ENCODE measurements at places on chromosomes 5 and 9.

- no peak for DNase-seq
Observed at GRCh38 chr5:141725891-141726290, 43.9 kb upstream of the ARAP3 start.

DNA sequence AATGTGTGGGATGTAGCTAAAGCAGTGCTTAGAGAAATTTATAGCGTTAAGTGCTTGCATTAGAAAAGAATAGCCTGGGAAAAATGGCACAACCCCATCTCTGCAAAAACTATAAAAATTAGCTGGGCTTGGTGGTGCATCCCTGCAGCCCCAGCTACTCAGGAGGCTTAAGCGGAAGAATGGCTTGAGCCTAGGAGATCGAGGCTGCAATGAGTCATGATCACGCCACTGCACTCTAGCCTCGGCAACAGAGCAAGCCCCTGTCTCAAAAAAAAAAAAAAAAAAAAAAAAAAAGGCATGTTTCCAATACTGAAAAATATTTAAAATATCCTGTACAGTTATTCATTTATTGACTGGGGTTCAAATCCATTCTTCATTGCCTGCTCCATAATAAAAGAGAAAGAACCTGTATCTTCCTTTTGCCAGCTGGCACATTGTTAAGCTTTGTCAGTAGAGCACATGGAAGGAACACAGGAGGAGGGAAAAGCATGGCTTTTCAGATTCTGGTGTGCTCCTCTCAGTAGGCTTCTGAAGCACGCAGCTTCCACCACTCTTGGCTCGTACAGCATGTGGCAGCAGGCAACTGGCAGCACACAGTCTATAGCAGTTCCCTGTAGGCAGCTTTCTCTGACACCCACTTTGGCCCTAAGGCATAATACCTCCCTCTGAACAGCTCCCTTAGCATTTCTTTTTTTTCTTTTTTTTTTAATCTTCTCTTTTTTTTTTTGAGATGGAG, 73.5 kb downstream of the TRIM36 start:
- no peak for DNase-seq

- DNase-seq = no peak
Observed at GRCh38 chr5:33944543-33945132, 8.5 kb downstream of the RXFP3 start.

DNA sequence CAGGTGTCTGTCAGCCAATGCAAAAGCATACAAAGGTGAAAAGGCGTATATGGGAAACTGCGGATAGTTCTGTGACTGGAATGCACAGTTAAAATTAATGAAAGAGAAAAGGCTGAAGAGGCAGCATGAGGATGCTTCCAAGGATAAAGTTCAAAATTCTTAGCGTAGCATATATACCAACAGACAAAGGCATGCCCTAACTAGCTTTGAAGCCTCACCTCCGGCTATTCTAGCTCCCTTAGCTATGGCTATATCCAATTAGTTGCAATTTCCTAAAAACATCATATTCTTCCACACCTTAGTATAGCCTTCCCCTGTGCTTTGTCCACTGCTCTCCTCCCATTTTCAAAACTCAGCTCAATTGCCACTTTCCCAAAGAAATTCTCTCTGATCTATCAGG, 1.4 kb upstream of the DNAJA1 start:
- no peak for DNase-seq

GRCh38 chr9:91044354-91044753, 242.7 kb downstream of the SYK start:
- DNase-seq = no peak

DNA sequence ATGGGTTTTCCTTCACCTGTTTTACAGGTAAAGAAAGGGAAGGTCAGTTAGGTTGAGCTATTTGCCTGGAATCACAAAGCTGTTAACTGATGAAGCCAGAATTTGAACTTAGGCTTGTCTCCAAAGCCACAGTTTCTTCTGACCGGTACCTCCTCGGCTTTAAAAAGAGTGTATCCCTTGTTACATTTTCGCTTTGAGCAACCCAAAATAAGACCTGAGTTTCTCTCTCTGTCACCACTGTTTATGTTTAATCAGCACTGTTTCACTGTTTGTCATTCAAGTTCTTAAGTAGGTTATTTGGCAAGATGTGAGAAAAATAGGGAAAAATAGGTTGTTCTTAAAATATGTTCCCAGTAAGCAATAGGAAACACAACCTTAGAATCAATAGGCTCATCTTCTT, 84.6 kb downstream of the VCAN start:
- DNase-seq = no peak

DNA sequence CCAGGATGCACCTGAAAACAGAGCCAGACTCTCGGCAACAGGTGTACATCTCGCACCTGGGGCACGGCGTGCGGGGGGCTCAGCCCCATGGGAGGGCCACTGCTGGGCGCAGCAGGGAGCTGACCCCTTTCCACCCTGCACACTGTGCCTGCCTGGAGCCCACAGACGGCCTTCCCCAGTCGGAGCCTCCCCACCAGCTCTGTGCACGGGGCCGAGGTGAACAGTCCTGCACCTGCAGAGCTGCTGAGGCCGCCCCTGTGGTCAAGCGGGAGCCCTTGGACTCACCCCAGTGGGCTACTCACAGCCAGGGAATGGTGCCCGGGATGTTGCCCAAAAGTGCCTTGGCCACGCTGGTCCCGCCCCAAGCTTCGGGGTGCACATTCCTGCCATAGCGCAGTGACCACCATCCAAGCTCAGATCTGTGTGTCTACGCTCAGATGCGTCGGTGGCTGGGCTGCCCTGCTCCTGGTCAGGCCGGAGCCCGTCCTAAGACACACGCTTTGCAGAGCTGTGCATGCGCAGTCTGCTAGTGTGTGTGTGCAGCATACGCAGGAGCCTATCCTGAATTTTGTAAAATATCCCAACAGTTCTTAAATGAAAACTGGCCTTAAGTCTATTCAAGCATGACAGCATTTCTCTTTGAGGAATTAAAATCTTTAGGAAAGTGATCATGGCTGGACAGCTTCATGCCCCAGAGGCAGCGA, 8.4 kb upstream of the EXOC3 start:
- no peak for DNase-seq

- no peak for DNase-seq
Observed at GRCh38 chr5:153598099-153598498, 107.6 kb downstream of the GRIA1 start.

DNA sequence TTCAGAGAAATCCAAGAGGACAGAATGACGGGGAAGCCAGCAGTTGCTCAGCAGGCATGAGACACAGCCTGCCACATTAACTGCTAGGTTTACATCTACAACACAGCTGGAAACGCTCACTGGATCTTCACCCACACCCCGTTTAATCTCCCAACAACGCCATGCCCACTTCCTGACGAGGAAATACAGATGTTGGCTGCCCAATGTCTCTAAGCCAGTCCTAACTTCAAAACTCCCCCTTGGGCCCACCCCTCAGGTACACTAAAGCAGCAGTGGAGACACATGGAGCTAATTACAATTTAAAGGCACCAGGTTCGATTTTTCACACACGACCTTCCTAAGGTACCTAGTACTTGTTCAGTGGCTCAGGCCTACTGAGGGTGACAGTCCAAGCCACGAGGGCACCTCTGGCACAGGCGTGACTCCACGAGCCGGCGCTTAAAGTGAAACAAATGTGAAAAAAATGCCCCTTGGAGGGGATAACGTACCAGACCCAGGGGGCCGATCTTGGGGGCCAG, 904 bp downstream of the RPL12 start:
- no peak for DNase-seq

DNA sequence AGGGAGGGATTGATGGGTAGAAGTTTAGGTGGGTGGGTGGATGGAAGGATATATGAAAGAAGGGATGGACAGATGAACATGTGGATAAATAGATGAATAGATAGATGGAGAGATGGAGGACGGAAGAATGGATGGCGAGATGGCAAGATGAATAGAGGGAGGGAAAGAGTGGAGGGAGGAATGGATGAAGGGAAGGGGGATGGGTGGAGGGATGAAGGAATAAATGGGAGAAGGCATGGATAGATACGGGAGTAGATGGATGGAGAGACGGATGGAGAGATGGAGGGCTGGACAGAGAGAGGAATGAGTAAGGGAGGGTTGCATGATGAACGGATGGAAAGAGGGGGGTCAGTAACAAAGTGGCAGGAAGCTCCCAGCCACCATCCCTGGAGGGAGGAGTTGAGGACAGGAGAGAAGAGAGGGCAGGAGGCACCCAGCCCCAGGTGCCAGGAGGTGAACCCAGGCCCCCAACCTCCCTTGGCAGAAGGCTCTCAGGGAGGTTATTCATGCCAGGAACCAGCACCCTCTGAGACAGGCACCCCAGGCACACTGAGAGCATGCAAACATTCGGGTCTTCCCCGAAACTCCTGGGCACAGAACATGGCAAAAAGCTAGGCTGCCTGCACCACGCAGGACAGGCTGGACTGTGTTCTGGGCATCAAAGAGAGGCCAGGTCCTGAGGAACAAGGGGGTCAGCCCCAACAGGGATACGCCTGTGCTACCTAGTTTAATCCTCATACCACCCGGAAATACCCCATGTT, 9.1 kb downstream of the SARDH start:
- no peak for DNase-seq

DNA sequence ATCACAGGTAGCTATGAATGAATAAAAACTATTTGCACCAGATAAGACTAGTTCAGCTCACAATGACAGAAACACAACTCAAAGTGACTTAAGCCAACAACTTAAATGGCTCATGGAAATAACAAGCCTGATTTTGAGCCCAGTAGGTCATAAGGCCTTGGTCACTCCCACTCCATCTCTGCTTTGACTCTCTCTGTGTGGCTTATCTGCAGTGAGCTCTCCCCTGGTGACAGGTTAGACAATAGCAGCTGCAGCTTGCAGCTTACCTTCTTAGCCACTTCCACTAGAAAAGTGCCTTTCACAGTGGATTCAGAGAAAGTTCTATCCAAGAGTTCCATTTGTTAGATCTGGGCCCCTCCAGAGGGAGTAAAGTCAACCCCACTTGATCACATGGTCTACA, 315.7 kb downstream of the RAB3C start:
- DNase-seq = no peak

GRCh38 chr9:18474783-18475182, 830 bp downstream of the ADAMTSL1 start:
- no peak for DNase-seq

GRCh38 chr9:88993871-88994460, 2.7 kb downstream of the S1PR3 start:
- no peak for DNase-seq

- no peak for DNase-seq
Observed at GRCh38 chr5:126003309-126003708, 419.9 kb upstream of the GRAMD2B start.

DNA sequence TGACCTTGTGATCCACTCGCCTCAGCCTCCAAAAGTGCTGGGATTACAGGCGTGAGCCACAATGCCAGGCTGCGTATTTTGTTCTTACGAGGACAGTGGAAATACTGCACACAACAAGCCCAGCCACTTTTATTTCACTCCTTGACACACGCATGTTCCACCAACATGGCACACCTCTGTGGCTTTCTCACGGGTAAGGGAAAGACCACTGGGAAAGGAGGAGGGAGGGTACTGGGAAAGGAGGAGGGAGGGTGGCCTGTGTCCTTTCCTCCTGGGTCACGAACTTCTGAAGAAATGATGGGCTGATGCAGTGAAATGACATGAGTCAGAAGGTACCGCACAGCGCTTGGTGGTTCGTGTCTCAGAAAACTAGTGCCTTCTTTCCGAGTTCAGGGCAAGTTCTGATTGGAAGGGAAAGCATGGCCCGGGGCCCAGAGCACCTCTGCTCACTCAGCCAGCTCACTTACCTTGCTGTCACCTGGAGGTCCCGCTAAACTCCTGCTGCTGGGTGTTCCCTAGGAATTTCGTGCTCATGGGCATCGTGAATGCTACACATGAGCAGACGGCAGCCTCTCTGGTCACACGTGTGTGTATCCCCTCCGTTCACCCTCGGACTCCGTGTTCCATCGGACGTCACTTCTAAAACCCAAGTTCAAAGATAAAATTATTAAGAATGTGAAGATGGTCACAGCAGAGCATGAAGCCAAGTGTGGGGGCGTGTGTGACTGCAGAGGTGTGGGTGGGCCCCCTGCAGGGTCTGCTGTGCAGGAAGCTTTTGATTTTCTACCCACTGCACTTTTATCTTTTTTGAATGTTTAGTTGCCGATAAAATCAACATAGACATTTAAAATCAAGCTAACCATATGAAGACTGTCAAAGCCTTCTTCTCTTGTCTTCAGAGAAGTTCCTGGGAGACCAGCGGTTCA, 42.9 kb downstream of the LAMC3 start:
- no peak for DNase-seq

DNA sequence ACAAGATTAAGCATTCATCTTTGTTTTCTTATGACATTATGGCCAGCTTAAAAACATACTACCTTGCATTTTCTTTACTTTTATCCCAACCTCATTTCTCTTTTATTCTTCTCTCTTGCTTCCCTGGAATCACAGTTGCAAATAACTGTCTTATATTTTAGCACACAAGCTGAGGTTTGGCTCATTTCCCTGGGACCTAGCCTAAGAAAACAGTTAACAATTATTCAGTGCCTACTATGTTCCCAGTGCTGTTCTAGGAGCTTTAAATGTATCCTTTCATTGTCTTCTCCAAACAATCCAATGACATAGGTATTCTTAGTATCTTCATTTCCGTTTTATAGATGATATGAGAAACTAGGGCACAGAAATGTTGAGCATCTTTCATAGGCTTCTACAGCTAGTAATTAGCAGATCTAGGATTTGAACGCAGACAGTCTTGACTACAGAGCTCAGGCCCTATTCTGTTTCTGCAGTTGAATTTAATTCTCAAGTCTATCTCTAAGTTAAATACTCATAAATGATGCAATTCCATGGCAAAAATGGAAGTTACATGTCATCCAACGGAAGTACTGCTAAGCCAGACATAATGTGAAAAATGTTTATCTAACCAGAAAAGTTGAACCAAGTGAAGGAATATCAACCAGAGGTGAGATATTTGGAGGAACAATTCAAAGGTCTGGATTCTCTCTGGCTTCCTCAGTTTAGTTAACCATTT, 52.3 kb upstream of the MTAP start:
- no peak for DNase-seq

GRCh38 chr9:1875251-1875851, 139.8 kb upstream of the SMARCA2 start:
- DNase-seq = no peak

- no peak for DNase-seq
Observed at GRCh38 chr9:98808411-98808815, 943 bp downstream of the GALNT12 start.

- no peak for DNase-seq
Observed at GRCh38 chr5:66875315-66875714, 279.1 kb downstream of the MAST4 start.

- no peak for DNase-seq
Observed at GRCh38 chr9:130599625-130600024, 20.2 kb downstream of the FUBP3 start.

GRCh38 chr5:73437777-73438644, 10.6 kb downstream of the FOXD1 start:
- DNase-seq = no peak
